ENCODE measurements at places on chromosomes 2 and 18. TPM values are rescaled to one million over a fixed set of nuclear protein-coding genes. Genes with fewer than 3 reads are reported as not detected.

GCG gene
- not detected for polyA plus RNA-seq

ASXL2 gene
- polyA plus RNA-seq, result 2.8 TPM

DNA sequence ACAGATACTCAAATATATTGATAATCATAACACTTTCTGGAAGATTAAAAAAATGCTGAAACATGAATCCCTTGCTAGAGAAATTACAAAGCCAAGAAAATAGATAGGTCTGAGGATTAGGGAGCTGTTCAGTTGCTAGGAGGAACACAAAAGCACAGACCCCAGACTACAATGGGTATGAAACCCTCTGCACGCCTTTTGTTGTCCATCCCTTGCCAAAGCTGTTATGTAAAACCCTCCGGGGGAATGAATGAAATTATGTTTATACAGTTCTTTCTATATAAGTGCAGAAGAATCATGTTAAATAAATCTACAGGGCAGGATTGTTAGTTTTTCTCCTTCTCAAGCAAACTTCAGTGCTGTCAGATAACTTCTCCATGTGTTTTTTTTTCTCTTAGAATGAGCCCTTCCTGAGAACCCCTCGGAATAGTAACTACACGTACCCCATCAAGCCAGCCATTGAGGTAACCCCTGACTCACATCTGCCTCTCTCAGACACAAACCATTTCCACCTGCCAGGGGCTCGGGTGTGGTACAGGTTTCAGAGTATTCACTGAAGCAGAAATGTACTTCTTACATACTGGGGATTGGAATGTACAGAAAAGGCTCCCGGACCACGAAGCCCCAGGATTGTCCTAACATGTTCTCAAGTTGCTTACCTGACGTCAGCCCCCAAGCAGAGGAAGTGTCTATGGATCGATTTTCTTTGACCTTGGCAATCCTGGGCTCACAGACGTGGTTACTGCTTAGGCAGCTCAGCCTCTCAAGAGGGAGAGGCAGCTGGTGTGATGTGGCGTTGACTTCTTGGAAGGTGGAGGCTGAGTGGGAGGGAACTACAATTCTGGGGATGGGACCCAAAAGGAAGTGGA is 118.0 kb downstream of the PLB1 start:
- H3K27ac ChIP-seq, result no peak overlapping the region
- H3K4me1 ChIP-seq, result no peaks in the 10 kb centered on the region
- H3K4me3 ChIP-seq, result no peak overlapping the region
- no peaks in the 10 kb centered on the region for H3K36me3 ChIP-seq

DNA sequence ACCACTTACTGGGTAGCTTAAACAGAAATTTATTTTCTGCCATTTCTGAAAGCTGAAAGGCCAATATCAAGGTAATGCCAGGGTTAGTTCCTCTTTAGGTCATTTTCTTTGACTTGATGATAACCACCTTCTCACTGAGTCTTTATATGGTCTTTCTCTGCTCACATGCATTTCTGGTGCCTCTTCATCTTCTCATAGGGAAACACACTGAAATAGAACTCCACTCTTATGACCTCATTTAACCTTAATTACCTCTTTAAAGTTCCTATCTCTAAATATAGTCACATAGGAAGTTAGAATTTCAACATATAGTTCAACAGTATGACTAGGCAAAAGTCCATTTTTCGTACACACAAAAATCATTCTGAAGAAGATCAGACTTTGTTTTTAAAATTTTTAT is 616.8 kb upstream of the VRK2 start:
- no peak overlapping the region for H3K27ac ChIP-seq
- H3K27me3 ChIP-seq, result no peaks in the 10 kb centered on the region
- no peak overlapping the region for H3K4me3 ChIP-seq
- H3K4me1 ChIP-seq, result no peaks in the 10 kb centered on the region

GRCh38 chr18:45519411-45520280 is 95.6 kb upstream of the SLC14A2 start:
- H3K36me3 ChIP-seq, result no peaks in the 10 kb centered on the region
- no peaks in the 10 kb centered on the region for H3K4me1 ChIP-seq
- no peaks in the 10 kb centered on the region for H3K27me3 ChIP-seq
- H3K4me3 ChIP-seq, result no peak overlapping the region

DNA sequence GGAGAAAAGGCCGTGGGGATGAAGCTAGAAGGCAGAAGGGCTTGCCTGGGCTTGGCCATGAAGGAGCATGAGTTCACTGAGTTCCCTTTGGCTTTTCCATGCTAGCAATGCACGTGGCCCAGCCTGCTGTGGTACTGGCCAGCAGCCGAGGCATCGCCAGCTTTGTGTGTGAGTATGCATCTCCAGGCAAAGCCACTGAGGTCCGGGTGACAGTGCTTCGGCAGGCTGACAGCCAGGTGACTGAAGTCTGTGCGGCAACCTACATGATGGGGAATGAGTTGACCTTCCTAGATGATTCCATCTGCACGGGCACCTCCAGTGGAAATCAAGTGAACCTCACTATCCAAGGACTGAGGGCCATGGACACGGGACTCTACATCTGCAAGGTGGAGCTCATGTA is 2.9 kb downstream of the CTLA4 start:
- no peak overlapping the region for H3K4me3 ChIP-seq
- H3K27ac ChIP-seq, result no peak overlapping the region
- no peak for DNase-seq
- H3K27me3 ChIP-seq, result no peaks in the 10 kb centered on the region
- no peaks in the 10 kb centered on the region for H3K4me1 ChIP-seq

DNA sequence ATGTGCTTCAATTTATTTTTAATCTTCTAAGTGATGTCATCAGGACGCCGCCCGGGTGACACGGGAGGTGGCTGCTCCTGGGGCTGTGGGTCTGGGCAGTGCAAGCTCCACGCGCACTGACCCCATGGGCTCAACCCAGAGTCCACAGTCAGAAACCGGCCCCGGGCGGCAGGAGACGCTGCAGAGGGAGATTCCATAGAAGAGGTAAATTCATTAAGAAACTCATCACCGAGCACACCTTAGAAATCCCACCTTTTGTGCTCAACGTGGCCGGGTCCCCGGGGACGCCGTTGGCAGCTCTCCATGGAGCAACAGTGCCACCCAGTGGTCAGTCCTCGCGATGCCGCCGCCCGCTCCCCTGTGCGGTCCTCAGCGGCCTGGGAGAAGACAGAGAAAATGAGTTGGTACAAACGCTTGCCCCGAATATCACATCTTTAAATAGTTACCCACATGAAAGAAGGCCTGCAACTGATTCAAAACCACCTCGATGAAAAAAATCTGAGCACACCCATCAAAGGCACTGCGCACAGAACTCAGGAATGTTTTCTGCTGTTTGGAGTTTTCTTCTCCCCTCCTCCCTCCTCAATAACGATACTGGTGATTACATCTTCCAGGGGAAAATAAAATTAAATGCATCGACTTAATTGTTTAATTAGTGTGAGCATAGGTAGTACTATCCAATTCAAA is 92.6 kb downstream of the CMPK2 start:
- H3K36me3 ChIP-seq, result no peaks in the 10 kb centered on the region
- peak; percentile 83 for DNase-seq
- peaks cover 5% of the 10 kb centered on the region for H3K27me3 ChIP-seq
- H3K4me3 ChIP-seq, result no peak overlapping the region
- peaks cover 6% of the 10 kb centered on the region for H3K4me1 ChIP-seq

All from liver (tissue), 10 donors.